ENCODE measurements at places on chromosomes 5 and 9. TPM values are rescaled to one million over a fixed set of nuclear protein-coding genes. Genes with fewer than 3 reads are reported as not detected.

Gene ADAMTS13
- total RNA-seq = 11.1 TPM

Gene PCDHGA10
- total RNA-seq = 0.13 TPM

Gene PCDHGA6
- total RNA-seq = 0.17 TPM

Gene CDKN2A
- total RNA-seq = 404 TPM

Gene SMIM33
- total RNA-seq = not detected

Gene DIRAS2
- not detected for total RNA-seq

Gene FAM221B
- total RNA-seq = not detected

Gene C9
- not detected for total RNA-seq

Gene PLPPR1
- total RNA-seq = not detected

Gene KCNV2
- total RNA-seq = not detected

Gene ZNF474
- not detected for total RNA-seq

Gene PCDHB8
- not detected for total RNA-seq

Gene CARD9
- 14.0 TPM for total RNA-seq

Gene PCDHA12
- not detected for total RNA-seq

Gene SPATA31E1
- not detected for total RNA-seq

Gene NRG2
- total RNA-seq = not detected

Gene C5orf46
- 1.0 TPM for total RNA-seq

Gene JMY
- 9.9 TPM for total RNA-seq

Gene TMOD1
- total RNA-seq = 7.1 TPM

Gene IL4
- not detected for total RNA-seq

Gene OR1J2
- total RNA-seq = not detected

Gene BHMT2
- not detected for total RNA-seq

Gene FOCAD
- total RNA-seq = 17.1 TPM

Gene LCN1
- total RNA-seq = not detected

Gene NR2F1-AS1
- 6.0 TPM for total RNA-seq

Gene GRXCR2
- total RNA-seq = not detected

Gene SHISAL2B
- total RNA-seq = not detected

Gene SPOCK1
- 31.8 TPM for total RNA-seq

Gene CFAP90
- total RNA-seq = not detected

Gene NR5A1
- total RNA-seq = 0.13 TPM
